ENCODE measurements at places on chromosomes 3 and 15. TPM values are rescaled to one million over a fixed set of nuclear protein-coding genes. Genes with fewer than 3 reads are reported as not detected.

RAB43 gene
- total RNA-seq, result 17.4 TPM

MUC13 gene
- 445 TPM for total RNA-seq

KBTBD13 gene
- 0.09 TPM for total RNA-seq

PPARG gene
- total RNA-seq, result 98.8 TPM

POC1A gene
- total RNA-seq, result 7.7 TPM

AZI2 gene
- total RNA-seq, result 50.4 TPM
